ENCODE measurements at places on chromosomes 7 and 10.

DNA sequence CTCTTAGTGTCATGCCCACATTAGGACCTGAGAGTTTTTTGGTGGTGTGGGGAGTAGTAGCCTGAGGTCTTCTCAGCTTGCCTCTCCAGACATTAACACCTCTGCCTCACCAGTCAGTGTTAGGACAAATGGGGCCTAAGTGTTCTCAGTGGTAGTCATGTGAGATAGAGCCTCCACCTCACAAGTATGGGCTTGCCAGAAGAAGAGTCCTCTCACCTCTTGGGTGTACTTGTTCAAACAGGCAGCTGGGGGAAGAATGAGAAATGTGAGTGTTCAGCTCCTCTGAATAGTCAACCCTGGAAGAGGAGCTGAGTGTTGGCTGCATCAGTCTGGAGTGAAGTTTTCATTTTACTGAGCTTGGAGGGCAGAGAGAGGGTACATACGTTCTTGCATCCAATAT lies 464.6 kb downstream of the POM121L12 start:
- DNase-seq: no peak

- no peak for DNase-seq
These were observed 181.6 kb downstream of the MLLT10 start for GRCh38 chr10:21715531-21716195.

DNA sequence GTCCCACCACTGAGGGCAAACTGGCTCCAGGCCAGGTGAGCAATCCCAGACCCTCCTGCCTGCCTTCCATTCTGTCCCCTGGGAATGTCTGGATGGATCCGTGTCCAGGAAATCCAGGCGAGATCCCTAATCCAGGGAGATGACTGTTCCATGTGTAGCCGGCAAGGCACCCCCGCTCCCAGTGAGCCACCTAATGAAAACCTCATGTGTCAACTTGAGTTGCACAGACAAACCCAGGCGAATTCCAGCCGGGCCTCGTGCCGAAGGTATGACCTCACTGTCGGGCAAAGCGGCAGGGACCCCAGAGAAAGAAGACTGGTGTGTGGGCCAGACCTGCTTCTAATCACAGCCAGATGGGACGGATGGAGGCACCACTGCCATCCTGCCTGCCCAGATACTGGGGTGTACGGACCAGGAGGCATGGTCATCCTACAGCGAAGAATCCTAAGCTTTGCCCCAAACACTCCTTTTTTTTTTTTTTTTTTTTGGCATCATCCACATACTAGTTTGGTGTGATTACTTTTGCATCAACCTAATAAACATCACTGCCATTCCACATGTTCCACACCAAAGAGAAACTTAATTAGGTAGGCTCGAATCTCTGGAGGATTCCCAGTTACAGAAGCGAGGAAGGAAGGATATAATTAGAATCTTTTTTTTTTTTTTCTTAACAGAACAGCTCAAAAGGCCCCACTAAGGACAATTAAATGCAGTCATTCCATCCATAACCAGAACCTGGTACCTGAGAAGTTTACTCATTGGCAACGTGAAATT lies 313.1 kb downstream of the CALN1 start:
- DNase-seq: no peak

DNA sequence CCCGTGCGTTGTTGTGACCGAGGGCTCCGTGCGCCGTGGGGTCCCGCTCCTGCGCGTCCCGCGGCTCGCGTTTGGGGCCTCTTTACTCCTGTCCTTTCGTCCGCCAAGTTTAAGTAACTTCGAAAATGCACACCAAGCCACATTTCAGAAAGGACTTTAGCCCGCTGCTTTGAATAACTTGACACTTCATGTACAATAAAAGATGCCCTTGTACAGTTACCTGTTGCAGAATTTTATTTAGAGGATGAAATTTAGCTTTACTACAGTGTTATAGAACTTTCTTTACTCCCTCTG lies 459 bp downstream of the SUGCT start:
- no peak for DNase-seq

GRCh38 chr7:151597541-151598444 lies 78.1 kb upstream of the RHEB start:
- no peak for DNase-seq

- DNase-seq: no peak
These were observed 123.8 kb downstream of the IPMK start for GRCh38 chr10:58143944-58144343.

GRCh38 chr7:115634633-115635032 lies 395.9 kb downstream of the TFEC start:
- no peak for DNase-seq

- DNase-seq: no peak
These were observed 18.4 kb downstream of the GFRA1 start for GRCh38 chr10:116254422-116255155.

- DNase-seq: no peak
These were observed 21.3 kb downstream of the MDH2 start for GRCh38 chr7:76069238-76069638.

GRCh38 chr7:33882040-33882837 lies 23.1 kb upstream of the BMPER start:
- no peak for DNase-seq

Data from activated gamma-delta T cell treated with Interleukin-2 at 50 U/mL for 16 hours (primary cell).